ENCODE measurements at places on chromosomes 13 and 19. TPM values are rescaled to one million over a fixed set of nuclear protein-coding genes. Genes with fewer than 3 reads are reported as not detected.

Gene FOSB
- 16.9 TPM for total RNA-seq

Gene FFAR2
- not detected for total RNA-seq

Gene ZNF729
- total RNA-seq: not detected

Gene EBI3
- 0.09 TPM for total RNA-seq

Gene TEX26
- not detected for total RNA-seq

Gene KLK15
- not detected for total RNA-seq

Gene LAIR1
- total RNA-seq: not detected

Gene SMAD9
- 27.8 TPM for total RNA-seq

Gene SLC6A16
- total RNA-seq: 0.43 TPM

Gene KLK3
- not detected for total RNA-seq

Gene NKPD1
- 0.11 TPM for total RNA-seq

Gene OR7D2
- total RNA-seq: not detected

Data from dermis lymphatic vessel endothelial cell (primary cell).